Muscle of leg (tissue), 16 donors: ENCODE measurements at places on chromosomes 5 and 9. TPM values are rescaled to one million over a fixed set of nuclear protein-coding genes. Genes with fewer than 3 reads are reported as not detected.

DNA sequence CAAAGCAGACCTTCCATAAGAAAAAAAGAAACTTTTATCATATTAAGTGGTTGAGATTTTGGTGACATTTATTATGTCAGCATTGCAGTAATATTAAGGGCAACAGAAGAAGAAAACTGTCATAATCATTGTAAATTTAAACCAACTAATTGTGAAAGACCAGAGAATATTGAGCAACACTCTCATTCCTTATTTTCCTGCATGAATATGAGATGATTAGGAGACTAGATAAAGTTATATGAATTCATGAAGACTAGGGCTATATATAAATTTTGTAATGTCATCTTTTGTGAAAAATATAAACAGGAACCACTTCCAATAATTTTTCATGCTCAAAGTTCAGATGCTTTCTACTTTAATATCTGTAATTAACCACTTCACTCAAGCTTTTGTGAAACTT is 974.5 kb upstream of the CDH10 start:
- DNase-seq = no peak

DNA sequence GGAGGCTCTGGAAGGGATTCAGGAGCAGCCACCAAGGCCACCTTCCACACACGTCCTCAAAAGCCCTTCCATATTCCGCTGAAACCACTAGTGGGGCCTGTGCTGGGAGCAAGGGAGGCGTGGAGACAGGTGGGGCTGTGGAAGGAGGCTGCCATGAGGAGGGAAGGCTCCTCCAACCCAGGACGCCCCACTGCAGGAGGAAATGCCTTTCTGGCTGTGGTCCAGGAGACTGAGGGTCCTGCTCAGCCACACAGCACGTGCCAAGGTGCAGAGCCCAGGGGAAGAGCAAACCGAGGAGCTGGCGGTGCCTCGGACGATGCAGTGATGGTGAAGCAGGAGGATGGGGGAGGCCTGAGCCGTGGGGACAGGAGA is 49.5 kb downstream of the ADAMTS2 start:
- no peak for DNase-seq

GRCh38 chr5:8561854-8562253 is 692.9 kb downstream of the MTRR start:
- peak; percentile 62 for DNase-seq

- peak; percentile 31 for DNase-seq
Measured at GRCh38 chr9:26744191-26744965, 148.2 kb downstream of the CAAP1 start.

- no peak for DNase-seq
Measured at GRCh38 chr5:7844901-7845300, 6.0 kb downstream of the CFAP90 start.

GRCh38 chr9:21317956-21318923 is 13.1 kb upstream of the IFNA5 start:
- peak; percentile 69 for DNase-seq

- no peak for DNase-seq
Measured at GRCh38 chr9:128282500-128282899, 6.4 kb downstream of the SWI5 start.

DNA sequence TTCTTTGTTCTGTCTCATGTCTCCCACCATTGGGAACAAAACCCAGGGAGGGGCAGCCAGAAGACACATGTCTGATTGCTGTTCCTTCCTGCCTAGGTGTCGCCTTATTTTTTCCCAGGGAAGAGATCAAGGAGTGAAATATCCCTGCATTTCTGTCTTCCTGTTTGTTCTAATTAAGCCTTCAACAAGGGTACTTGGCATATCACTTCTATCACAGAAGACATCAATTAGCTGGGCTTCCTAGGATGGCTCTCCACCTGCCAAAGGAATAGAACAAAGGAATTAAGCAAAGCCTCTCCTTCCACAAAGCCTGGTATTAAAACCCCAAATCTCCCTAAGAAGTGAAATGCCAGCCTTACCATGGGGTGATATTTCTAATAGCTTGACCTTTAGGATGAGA is 299.5 kb upstream of the CD180 start:
- no peak for DNase-seq

GRCh38 chr5:54884195-54884536 is 101.2 kb downstream of the ESM1 start:
- no peak for DNase-seq

DNA sequence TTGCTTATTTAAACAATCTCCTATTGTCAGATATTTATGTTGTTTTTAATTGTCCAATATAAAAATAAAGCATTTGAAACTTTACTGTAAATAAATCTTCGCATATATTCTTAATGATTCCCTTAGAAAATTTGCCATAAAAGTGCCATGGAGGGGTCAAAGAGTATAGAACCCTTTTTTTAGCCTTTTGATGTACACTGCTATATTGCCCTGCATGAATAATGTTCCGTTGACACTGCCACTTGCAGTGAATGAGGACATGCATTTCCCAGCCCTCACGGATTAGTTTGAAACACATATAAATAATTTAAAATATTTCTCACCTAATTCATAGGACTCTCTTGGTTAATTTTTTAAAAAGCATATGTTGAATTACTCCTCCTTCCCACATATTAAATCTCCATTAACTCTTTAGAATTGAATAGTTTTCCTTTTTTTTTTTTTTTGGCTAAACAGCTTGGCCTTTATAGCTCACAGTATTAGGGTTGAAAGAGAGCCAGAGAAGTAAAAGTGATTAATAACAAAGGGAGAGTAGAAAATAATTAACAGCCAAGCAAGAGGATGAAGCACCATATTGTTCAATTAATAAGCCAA is 129.8 kb upstream of the SGCD start:
- no peak for DNase-seq

DNA sequence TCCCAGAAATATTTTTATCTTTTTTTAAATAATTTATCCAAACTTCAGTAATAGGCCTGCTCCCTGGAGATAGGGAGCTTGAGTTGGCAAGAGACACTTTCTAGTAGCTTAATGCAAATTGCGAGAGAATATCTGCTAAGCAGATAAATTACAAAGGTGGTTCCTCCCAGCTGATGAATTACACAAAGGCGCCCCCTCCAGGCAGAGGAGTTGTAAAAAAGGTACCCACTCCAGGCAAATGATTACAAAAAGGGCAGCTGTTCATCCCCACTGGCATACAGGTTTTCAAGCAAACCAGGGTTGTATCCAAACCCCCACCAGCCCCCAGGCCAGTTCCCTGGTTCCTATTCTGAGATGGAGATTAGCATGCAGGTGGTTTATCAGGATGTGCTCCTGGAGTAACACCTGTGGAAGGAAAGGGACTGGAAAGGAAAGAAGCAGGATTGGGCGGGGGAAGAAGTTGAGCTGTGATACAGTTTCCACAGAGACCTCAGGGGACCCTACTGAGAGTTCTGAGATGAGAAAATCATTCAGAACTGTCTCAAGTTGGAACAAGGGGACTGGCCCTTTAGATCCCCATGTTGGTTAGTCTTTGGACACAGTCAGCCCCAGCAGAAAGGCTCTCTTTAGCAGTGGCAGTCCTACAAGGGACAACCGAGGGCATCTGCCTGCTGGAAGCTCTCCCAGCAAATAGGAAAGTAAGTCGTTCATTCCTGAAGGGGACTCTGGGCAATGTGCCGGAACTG is 25.5 kb downstream of the ESM1 start:
- DNase-seq = no peak

GRCh38 chr5:14749579-14750101 is 85.1 kb downstream of the OTULIN start:
- peak; percentile 34 for DNase-seq

- peak; percentile 64 for DNase-seq
Measured at GRCh38 chr5:174793684-174794328, 69.4 kb downstream of the MSX2 start.

DNA sequence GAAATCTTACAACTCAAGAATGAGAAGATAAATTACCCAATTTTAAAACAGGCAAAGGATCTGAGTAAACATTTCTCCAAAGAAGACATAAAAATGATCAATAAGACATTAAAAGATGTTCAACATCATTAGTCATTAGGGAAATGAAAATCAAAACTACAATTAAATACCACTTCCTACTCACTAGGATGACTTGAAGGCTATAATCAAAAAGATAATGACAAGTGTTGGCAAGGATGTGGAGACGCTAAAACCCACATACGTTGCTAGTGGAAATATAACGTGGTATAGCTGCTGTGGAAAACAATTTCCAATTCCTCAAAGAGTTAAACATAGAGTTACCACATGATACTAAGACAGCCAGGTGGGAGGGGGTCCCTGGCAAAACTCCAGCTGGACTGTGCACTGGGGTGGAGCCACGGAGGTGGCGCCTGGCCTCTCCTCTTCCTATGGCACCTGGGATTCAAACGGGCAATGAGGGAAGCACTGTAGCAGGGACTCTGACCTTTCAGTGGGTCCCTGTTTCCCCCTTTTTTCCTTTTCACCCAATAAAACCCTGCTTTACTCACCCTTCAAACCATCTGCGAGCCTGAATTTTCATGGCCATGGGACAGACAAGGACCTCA is 5.9 kb downstream of the ARSB start:
- DNase-seq = no peak

DNA sequence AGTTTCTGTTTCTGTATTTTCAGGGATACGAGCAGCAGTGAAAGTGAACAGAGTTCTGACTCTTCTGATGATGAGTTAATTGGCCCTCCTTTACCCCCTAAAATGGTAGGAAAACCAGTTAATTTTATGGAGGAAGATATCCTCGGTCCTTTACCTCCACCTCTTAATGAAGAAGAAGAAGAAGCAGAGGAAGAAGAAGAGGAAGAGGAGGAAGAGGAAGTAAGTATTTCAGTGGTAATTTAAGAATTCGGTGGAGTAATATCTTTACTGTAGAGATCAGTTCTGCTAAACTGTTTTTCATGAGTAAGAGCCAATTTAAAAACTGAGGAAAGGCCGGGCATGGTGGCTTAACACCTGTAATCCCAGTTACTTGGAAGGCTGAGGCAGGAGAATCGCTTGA is 17.2 kb downstream of the WDR70 start:
- no peak for DNase-seq

DNA sequence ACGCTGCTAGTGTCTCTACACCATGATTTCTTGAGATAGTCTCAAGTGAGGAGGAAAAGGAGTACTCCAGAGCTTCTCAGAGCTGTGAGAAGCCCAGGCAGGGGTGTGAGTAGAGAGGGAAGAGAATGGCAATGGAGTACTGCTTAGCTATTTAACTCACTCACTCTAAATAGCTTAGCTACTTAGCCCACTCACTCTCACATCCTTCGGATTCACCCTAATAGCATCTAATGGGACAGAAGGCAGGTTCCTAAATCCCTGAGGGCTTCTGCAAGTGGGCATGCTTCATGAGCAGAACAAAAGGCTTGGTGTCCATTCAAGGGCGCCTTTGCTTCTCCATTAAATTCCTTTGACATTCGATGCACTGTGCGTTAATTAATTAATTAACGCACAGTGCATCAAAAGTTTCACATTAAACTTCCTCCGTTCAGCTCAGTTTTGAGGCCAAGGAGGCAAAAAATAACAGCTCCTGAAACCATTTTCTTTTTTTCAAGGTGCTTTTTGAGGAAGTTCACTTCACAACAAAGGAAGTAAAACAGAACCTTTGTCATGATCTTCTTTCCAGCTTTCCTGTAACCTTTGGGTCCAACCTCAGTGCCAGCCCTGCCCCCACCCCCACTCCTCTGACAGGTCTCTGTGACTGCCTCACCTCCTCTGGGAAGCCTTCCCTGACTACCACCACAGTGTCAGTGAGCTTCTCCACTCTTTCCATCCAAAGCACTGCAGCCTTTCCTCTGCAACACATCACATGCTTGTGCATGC is 294.0 kb downstream of the SEC61B start:
- no peak for DNase-seq

- no peak for DNase-seq
Measured at GRCh38 chr5:74974451-74975091, 77.8 kb downstream of the GCNT4 start.

The PRELID1 gene
- 77.1 TPM for polyA plus RNA-seq

The C5orf58 gene
- polyA plus RNA-seq = not detected

The AQP7 gene
- polyA plus RNA-seq = 1.4 TPM

The IL13 gene
- polyA plus RNA-seq = not detected

The GRAMD2B gene
- 8.2 TPM for polyA plus RNA-seq

The POLR3G gene
- polyA plus RNA-seq = 1.6 TPM

The ANKDD1B gene
- 0.50 TPM for polyA plus RNA-seq

The FGFR4 gene
- 218 TPM for polyA plus RNA-seq

The TMEM215 gene
- polyA plus RNA-seq = 1.6 TPM

The DBH gene
- polyA plus RNA-seq = 0.81 TPM
